CD8-positive, alpha-beta memory T cell (primary cell): ENCODE measurements at places on chromosomes 13 and 19. TPM values are rescaled to one million over a fixed set of nuclear protein-coding genes. Genes with fewer than 3 reads are reported as not detected.
A peak's percentile ranks its signal among the peaks of the same experiment; 100 is the strongest.

DNA sequence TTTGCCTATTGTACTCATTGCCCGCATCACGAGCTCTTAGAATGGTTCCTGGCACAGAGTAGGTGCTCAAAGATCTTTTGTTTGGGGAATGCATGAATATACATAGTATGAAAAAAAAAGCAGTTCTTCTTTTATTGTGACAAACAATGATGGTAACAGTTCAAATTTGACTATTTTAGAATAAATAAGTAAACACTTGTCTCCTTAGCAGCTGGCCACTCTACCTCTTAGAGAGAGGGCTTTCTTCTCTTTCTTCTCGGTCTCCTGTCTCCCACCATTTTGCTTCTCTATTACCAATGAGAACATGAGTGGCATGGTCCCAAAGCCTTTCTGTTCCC is 639 bp upstream of the SLAIN1 start:
- peak; percentile 27 for DNase-seq

DNA sequence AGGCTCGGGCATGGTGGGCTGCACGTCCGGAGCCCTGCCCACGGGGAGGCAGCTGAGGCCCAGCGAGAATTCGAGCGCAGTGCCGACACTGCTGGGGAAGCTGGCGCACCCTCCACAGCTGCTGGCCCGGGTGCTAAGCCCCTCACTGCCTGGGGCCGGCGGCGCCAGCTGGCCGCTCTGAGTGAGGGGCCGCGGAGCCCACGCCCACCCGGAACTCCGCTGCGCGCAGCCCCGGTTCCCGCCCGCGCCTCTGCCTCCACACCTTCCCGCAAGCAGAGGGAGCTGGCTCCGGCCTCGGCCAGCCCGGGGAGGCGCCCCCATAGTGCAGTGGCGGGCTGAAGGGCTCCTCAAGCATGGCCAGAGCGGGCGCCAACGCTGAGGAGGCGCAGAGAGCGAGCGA is 2080.4 kb downstream of the PCDH9 start:
- DNase-seq, result no peak

- no peak for DNase-seq
Measured at GRCh38 chr13:32142956-32143375, 111.4 kb downstream of the FRY start.

GRCh38 chr13:37381502-37381901 is 217.1 kb downstream of the POSTN start:
- DNase-seq, result no peak

GRCh38 chr19:23049256-23049655 is 46.3 kb upstream of the ZNF728 start:
- no peak for DNase-seq

- no peak for DNase-seq
Measured at GRCh38 chr13:40002016-40002415, 346.6 kb downstream of the COG6 start.

- DNase-seq, result no peak
Measured at GRCh38 chr13:30466358-30466714, 600 bp upstream of the HMGB1 start.

GRCh38 chr19:6890401-6890913 is 3.1 kb downstream of the ADGRE1 start:
- DNase-seq, result no peak

DNA sequence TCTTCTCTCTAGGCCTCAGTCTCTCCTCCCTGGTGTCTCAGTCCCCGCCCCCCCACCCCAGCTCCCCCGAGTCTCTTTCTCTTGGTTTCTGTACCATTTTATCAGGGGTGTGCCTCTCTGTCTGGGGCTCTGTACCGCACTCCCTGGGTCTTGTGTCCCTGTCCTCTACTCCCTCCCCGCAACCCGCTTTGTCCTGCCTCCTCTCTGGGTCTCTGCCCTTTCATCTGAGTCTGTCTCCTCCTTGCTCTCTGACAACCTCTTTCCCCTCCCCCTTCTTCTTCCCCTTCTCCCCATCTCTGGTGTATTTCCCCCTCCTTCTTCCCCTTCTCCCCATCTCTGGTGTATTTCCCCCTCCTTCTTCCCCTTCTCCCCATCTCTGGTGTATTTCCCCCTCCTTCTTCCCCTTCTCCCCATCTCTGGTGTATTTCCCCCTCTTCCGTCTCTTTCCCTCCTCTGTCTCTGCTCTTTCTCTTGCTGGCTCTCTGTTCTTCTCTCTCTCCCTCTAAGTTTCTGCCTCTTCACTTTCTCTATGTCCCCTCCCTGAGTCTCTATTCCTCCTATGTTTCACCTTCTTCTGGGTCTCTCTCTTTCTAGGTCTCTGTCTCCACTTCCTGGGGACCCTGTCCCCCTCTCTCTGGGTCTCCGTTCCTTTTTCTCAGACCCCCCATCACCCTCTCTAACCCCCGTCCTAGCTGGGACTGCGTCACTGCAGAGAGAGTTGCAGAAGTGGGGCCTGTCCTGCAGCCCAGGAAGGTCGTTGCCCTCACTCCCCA is 2.2 kb upstream of the KCNC3 start:
- DNase-seq, result no peak

DNA sequence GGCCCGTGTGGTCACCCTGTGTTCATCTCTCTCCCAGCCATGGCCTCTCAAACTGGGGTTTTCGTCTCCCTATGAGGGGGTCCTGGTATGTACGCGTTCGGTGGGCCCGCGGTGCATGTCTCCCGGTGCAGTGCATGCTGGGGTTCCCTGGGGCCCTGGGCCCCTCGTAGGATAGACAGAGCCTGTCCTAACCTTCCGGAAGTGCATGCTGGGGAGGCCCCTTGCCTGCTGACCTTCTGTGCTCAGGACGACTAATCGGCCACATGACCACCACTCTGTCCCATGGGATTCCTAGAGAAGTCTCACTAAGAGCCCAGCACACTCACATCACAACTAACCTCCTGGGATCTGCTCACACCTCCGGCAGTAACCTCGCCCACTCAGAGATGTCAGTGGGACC is 4.9 kb upstream of the USE1 start:
- no peak for DNase-seq

DNA sequence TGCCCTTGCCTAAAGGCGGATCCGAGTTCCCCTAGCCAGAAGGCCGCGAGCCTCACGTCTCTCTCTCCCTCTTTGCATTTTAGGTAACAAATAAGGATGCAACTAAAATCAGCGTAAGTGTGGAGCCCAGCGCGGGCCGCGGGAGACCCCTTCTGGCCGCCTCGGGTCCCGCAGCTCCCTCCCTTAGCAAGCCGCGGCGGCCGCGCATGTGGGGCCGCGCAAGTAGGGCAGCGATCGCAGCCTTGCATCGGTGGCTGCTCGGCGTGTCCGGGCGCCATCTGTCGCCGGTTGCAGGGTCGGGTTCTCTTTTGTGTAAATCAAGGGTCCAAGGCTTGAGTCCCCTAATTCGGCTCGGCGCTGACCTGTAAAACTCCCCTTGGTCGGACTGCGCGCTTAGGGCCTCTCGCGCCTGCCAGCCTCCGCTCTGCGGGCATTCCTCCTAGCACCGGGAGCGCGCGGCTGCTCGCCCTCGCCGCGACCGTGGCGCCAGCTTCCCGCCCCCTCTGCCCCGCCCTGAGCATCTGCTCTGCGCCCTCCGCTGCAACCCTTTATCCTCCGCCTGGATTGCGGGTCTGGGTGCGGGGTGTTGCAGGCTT is 2.7 kb downstream of the VSTM2B start:
- peak; percentile 12 for DNase-seq

The LTBP4 gene
- 103 TPM for total RNA-seq

The EPS8L1 gene
- total RNA-seq, result 0.74 TPM

The ZIC2 gene
- total RNA-seq, result not detected
